T-helper 1 cell (primary cell): ENCODE measurements at places on chromosomes 16 and 17.
A peak's percentile ranks its signal among the peaks of the same experiment; 100 is the strongest.

DNA sequence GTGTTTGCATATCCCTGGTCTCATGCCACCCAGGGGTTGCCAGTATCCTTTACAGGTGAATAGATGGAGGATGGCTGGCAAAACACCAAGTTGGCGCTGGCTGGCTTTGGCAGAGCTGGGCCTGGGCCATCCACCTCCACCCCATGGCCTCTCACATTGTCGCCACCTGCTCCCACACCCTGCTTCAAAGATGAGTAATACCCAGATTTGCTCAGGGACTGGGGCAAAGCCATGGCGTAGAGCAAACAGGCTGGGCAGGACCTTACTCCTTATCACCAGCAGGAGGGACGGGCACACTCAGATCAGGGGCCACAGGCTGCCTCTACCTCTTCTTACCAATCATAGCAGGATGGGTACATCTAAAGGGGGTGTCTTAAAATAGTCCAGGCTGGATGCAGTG, 24.3 kb downstream of the PLA2G10 start:
- DNase-seq, result no peak

- DNase-seq, result no peak
These were observed 40.7 kb upstream of the ABCA10 start for GRCh38 chr17:69269131-69269998.

DNA sequence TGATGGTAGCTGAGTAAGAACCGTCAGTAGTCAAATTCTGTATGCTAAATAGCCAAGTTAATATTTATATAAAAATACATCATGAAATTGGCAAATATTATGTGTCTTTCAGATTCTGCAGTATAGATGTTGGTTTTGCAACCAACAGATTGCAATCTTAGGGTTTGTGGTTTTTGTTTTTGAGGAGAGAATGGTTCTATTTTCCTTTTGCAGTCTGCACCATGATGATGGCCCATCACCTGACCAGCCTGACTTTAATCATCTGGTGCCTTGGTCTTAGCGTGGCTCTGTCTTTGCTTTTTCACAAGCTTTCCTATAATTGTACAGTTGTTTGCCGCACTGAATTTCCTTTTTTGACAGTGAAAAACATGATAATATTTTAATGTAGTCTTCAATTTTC, 50.7 kb downstream of the NUP93 start:
- no peak for DNase-seq

GRCh38 chr17:50685691-50686493, 21.8 kb downstream of the ANKRD40 start:
- no peak for DNase-seq

GRCh38 chr17:60149691-60150582, at the start of gene CA4:
Gene CA4 (plus strand): TSS chr17:60149973. CDS start chr17:60150035, 62 bp downstream.
- no peak for DNase-seq

- DNase-seq, result no peak
These were observed 69.6 kb upstream of the GSE1 start for GRCh38 chr16:85543536-85543935.

DNA sequence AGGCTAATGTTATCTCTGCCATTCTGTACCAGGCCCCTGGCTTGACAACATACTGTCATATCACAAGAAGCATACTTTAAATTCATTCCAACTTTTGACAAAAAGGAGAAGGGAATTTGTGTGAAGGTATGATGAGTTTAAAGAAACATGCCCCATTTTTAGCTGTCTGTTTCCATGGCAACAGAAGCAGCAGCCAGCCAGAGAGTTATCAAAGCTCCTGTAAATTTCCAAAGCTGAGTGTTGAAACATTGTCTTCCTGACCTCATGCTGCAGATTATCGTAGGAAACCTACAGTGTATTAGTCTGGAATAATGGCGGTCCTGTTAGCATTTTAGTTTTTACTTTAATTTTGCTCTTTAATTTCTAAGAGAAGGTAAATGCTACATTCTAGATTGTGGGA, 124.9 kb downstream of the MRTFB start:
- DNase-seq, result no peak

- no peak for DNase-seq
These were observed 1.3 kb downstream of the ALOX12 start for GRCh38 chr17:6997171-6997570.

- DNase-seq, result peak; percentile 39
These were observed 84.9 kb downstream of the HS3ST2 start for GRCh38 chr16:22898874-22899348.

- DNase-seq, result no peak
These were observed 304.4 kb downstream of the HS3ST3B1 start for GRCh38 chr17:14605267-14605599.

DNA sequence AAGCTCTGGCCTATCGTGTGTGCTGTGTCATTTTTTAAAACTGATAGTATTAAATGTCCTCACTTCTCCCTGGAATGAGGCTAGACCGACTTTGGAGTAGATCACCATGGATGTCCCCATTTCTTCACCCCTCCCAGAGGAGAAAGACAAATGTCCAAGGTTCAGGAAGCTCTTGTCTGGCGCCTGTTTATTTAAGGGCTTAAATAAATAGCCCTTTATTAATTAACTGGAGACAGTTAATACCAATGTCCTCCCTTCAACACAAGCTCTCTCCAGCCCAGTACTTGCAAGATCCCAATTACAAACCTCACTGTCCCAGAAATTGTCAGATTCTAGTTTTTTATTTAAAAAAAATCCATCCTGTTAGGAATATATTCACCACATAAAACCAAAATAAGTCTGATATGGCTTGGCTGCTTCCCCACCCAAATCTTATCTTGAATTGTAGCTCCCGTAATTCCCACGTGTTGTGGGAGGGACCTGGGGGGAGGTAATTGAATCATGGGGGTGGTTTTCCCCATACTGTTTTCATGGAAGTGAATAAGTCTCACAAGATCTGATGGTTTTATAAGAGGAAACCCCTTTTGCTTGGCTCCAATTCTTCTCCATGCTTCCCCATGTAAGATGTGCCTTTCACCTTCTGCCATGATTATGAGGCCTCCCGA, 344.4 kb downstream of the SHISA9 start:
- DNase-seq, result no peak

GRCh38 chr17:78027121-78027520, 68.6 kb downstream of the TNRC6C start:
- DNase-seq, result no peak

DNA sequence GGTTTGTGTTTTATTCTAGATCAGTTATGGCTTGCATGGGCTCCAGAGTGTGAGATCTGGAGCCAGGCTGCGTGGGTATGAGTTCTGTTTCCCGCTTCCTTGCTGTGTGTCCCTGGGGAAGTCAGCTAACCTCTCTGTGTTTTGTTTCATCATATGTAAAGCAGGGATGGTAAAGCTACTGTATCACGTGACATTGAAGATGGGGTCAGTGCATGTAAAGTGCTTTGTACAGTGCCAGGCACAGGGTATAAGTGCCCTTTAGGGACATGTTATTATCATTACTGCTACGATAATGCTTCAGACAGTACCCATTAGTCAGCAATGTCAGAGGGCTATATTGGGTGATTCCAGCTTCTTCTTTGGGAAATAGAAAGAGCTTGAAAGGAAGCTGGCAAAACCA, 186.2 kb downstream of the FOXL1 start:
- no peak for DNase-seq

DNA sequence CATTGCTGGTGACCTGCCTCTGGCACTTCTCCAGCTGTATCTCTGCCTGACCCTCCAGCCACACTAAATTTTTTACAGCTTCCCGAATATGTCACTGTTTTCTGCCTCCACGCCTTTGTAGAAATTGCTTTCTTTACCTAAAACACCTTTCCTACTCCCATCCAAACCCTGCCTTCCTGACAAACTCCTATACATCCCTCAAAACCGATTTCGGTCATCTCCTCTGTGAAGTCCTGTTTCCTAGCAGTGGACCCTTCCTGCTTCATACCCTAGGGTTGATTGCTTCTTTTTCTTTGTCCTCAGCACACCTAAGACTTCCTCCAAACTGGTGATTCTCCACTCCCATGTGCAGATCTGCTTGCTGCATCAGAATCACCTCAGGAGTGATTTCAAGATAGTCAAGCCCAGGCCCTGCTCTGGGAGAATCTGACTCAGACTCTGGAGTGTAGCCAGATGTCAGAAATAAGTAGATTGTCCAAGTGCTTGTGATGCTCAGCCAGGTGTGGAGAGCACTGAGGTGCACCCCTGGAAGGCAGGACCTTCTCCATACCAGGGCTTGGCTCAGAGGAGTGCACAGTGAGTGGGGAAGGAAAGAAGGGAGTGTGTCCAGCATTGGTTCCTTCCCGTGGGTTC, 184.2 kb downstream of the COPRS start:
- DNase-seq, result no peak

DNA sequence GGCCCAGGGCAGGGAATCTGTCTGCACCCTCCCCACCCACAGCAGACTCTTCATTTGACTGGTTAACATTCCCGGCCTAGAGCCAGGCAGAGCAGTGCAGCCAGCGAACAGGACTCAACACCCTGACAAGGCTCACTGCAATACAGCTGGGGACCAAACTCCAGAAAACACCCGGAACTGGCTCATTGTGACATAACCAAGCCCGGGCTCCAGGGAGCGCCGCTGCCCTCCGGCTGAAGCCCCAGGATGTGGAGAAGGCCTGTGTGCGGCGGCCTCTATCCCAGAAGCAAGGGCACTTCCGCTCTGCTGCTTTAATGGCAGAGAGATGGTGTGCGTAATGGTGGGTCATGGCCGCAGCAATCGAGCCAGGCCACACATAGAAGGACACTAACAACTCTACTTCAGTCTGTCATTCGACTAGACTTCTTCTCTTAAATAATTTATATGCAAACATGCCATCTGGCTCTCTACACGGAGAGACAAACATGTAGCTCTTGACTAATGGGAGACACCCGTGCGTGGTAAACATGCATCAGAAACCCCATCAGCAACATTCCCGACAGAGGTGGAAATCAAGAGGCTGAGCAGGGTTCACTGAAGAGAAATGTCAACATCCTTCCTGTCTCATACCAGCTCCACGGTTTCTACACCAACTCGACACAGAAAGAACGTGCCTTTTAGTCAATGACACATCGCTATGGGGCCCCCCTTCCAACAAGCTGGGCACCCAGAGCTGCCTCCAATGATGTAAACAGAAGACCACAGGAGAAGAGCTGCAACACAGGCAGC, 18.0 kb downstream of the KLHDC4 start:
- DNase-seq, result no peak

GRCh38 chr16:50329446-50330189, 39.2 kb downstream of the BRD7 start:
- no peak for DNase-seq

GRCh38 chr17:2701161-2701995, 10.2 kb downstream of the CLUH start:
- no peak for DNase-seq

DNA sequence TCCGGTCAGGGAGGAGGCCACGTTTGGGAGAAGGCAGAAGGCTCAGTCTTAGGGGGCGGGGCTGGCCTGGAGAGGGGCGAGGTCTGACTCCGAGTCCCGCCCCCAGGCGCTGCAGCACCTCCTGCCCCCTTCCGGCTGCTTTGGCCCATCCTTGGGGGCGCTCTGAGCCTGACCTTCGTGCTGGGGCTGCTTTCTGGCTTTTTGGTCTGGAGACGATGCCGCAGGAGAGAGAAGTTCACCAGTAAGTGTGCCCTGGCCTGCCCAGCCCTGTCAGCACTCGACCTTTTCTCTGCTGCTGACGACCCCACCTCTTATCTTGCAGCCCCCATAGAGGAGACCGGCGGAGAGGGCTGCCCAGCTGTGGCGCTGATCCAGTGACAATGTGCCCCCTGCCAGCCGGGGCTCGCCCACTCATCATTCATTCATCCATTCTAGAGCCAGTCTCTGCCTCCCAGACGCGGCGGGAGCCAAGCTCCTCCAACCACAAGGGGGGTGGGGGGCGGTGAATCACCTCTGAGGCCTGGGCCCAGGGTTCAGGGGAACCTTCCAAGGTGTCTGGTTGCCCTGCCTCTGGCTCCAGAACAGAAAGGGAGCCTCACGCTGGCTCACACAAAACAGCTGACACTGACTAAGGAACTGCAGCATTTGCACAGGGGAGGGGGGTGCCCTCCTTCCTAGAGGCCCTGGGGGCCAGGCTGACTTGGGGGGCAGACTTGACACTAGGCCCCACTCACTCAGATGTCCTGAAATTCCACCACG, 1.5 kb downstream of the TNFRSF12A start:
- DNase-seq, result peak; percentile 76

DNA sequence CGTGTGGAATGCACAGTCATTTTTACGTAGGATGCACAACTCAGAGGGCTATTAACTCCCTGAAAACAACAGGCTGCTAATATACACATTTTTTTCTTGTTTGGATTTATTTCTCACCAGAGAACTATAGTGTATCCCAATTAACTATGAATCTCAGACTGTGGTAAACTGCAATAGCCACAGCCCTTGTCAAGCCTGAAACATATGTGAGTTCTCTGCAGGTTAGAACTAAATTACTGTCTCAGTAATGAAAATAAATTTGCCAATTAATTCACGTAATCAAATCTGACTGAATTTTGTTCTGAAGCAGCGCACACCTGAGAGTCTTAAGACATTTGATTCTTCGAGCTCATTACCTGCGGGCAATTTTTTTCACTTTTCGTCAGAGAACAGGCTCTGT, 318.6 kb downstream of the PMP22 start:
- DNase-seq, result no peak

DNA sequence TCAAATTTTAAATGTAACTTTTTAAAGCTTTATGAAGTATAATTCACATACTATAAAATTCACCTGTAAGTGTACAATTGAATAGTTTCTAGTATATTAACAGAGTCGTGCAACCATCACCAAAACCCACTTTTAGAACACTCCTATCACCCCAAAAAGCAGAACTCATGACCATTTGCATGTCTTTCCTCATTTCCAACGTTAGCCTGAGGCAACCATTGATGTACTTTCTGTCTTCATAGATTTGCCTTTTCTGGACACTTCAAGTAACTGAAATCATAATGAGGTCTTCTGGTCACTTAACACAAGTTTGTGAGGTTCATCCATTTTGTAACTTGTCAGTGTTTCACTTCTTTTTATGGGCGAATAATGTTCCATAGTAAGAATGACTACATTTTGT, 33.2 kb downstream of the METTL16 start:
- DNase-seq, result no peak

GRCh38 chr16:3389663-3390338, 11.0 kb downstream of the ZSCAN32 start:
- no peak for DNase-seq

DNA sequence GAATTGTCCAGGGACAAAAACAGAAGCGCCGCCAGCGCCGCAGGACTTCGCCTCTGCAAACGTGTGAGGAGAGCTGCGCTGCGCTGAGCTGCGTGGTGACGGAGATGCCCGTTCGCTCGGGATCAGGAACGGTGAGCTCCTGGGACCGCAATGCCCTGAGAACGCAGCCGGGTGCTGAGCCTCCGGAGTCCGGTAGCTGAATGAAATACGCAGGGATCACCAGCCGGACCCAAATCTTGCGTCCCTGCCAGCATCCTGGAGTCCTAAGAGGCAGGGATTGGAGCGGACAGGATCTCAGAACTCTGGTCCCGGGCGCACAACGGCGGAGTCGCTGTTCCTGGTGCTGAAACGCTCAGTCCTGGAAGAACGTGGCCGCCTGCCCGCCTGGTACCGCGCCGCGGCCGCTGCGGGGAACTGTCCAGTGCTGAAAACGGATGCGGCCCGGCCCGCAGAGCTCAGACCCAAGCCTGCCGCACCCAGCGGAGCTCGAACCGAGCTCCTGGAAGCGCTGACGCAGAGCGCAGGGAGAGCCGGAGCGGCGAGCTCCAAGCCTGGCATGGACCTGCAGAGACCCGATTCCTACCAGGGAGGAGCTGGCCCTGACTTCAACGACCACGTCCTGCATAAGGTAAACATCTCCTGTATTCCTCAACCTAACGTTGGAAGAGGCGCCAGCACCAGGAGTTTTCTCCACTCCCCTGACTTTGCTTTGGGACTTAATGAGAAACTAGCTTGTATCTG, 41.5 kb downstream of the CD300LF start:
- DNase-seq, result peak; percentile 71
